ENCODE measurements at places on chromosomes 3 and 15.

- DNase-seq: no peak
Observed at GRCh38 chr3:59142556-59142955, 92.7 kb upstream of the CFAP20DC start.

DNA sequence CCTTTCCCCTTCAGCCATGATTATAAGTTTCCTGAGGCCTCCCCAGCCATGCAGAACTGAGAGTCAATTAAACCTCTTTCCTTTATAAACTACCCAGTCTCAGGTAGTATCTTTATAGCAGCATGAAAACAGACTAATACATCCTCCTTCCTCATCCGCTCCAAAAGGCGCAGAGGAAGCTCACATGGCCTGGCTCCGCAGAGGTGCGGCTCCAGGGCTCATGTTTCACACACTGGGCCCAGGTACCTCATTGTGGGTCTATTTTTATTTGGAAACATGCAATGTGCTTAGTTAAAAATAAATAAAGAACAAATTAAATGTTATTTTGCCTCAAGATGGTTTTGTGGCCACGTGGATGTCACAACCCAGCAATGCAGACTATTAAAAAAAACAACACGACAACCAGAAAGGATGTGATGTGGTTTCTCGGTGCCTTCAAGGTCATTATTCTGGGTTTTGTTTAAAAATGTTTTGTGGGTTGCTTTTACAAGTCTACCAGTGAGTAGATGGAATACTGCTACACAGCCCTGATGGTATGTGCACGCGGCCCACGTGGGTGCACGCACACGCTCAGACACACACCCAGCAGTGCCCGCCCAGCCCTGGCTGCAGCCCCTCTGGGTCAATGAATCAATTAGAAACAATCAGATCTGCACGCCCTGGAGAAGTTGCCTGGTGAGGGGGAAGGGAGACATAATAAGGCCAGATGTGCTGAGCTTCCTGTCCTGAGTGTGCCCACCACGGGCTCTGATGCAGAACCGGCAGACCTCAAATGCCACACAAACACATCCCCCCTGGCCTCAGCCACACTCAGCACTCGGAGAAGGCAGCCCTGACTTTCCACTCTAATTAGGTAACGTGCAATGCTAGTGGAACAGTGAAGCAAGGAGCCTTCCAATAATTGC, 140.1 kb downstream of the ADAMTS17 start:
- peak; percentile 36 for DNase-seq

DNA sequence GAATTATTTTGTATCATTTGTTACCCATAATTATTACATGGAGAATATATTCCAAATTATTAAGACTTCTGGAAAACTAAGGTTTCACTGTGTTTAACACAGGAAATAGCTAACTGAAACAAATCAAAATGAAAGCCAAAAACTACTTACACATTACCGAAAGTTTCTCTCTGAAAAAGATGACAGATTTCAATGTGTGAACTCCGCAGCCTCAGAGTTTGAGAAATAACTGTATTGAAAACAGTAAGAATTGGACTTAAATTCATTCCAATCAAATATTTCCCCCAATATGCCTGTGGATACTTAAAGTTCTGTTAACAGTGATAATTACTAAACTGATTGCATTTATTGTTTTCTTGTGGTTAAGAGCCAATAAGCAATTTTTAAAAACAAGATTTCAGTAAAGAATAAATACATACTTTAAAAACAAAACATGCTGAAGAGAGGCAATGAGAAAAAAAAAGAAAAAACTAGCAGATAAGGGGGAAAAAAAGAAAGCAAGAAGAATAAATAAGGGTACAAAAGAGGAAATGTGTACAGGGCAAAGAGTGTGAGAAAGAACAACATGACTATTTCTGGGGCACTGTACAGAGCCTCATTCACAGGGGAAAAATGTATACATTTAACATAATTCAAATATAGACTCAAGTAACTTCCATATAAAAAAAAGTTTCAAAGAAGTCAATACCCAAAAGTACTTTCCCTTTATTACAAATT, 30.7 kb downstream of the DENND4A start:
- no peak for DNase-seq

- DNase-seq: no peak
Observed at GRCh38 chr3:4994144-4994730, 15.0 kb downstream of the BHLHE40 start.

DNA sequence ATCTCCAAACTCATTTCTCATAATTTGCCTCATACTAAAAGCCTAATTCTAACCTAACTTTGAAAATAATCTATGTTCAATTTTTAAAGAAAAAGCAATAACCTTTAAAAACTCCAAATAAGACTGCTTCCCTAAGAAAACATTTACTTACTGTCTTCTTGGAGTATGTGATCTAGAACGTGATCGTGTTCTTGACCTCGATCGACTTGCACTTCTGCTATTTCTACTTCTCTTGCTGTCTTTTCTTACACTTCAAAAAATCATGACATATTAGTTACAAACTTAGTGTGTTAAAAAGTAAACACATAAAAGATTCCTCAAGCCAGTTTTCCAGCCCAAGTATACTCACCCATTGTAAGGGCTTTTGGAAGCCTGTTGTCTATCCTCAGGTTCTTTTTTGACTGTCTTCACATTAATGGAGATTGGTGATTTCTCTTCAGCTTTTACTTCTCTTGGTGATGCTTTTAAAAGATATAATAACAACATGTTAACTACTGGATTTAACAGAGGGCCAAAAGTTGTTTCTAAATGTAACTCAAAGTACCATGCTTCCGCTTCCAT, 10.7 kb downstream of the CCNL1 start:
- DNase-seq: no peak

GRCh38 chr3:113271594-113272384, 60.4 kb downstream of the BOC start:
- DNase-seq: no peak

- DNase-seq: no peak
Observed at GRCh38 chr15:101194546-101195125, 57.2 kb downstream of the CHSY1 start.

GRCh38 chr15:101307048-101307896, 12.2 kb upstream of the SNRPA1 start:
- DNase-seq: no peak

GRCh38 chr3:130907966-130908365, 14.1 kb downstream of the ATP2C1 start:
- no peak for DNase-seq

- no peak for DNase-seq
Observed at GRCh38 chr3:108894981-108895380, 58.7 kb downstream of the GUCA1C start.

- no peak for DNase-seq
Observed at GRCh38 chr3:151199554-151200438, 3.2 kb downstream of the GPR171 start.

DNA sequence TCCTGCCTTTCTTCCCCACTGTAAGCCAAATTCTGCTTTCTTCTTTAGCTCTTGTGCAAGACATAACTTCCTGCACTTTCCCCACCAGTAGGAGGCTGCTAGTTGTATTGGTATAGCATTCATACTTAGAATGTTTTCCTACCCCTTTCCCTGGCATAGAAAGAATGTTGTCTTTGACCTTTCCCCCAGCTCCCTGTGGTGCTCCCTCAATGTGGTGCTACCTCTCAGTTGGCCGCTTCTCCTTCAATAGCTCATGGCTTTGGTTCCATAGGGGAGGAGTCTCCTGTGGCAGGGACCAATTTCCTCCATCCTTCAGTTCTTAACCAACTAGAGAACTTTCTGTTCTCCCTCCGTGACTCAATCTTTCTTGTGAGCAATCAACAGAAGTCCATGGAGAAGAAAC, 67.5 kb upstream of the AKAP13 start:
- no peak for DNase-seq

- DNase-seq: peak; percentile 59
Observed at GRCh38 chr15:50907601-50908208, 778 bp upstream of the AP4E1 start.

- DNase-seq: no peak
Observed at GRCh38 chr15:55576943-55577342, 11.2 kb downstream of the PYGO1 start.

Data from activated naive CD8-positive, alpha-beta T cell treated with anti-CD3 and anti-CD28 coated beads, Interleukin-2, amount 50 U/mL, for 24 hours (primary cell).